Right renal pelvis (tissue), 4 donors: ENCODE measurements at places on chromosomes 13 and 19. TPM values are rescaled to one million over a fixed set of nuclear protein-coding genes. Genes with fewer than 3 reads are reported as not detected.

- no peak for DNase-seq
These were observed 2.7 kb downstream of the PSG8 start for GRCh38 chr19:42762789-42763188.

- no peak for DNase-seq
These were observed 357.7 kb downstream of the LMO7 start for GRCh38 chr13:75993823-75994222.

DNA sequence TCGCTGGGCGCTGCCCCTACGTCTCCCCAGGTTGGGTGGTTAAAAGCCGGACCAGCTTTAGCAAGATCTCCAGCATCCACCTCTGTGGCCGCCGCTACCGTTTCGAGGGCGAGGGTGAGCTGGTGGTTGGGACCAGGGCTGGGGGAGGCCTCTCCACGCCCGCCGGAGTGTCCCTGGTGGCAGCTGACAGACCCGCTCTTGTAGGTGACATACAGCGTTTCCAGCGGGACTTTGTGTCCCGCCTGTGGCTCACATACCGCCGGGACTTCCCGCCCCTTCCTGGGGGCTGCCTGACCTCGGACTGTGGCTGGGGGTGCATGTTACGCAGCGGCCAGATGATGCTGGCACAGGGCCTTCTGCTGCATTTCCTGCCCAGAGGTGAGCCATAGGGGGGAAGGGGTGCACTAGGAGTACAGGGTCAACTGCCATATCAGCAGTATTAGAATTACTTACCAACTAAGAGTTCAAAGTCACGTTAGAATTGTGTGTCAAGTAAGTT is 1.1 kb downstream of the ATG4D start:
- DNase-seq = no peak

- DNase-seq = no peak
These were observed 43.7 kb downstream of the FOXO1 start for GRCh38 chr13:40622761-40623160.

The RPL21 gene
- polyA plus RNA-seq = 694 TPM
